ENCODE measurements at places on chromosomes 16 and 17.

GRCh38 chr17:29930409-29931010 is 482 bp upstream of the SSH2 start:
- DNase-seq, result no peak

DNA sequence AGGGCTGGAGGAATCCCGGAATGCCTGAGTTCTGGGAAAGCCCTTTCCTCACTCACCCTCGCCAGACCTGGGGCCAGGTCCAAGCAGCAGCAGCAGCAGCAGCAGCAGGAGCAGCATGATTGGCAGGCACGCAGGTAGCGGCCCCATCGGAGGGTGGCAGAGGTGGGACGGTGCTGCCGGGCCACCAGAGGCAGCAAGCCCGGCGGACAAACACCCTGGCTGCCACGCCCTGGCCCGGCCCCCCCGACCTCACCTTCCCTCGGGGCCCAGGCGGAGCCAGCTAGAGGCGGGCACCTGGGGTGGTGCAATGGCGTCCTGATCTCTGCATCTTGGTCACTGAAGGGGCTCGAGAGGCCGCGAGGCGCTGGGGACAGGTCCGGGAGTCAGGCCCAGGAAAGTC is 122.4 kb downstream of the LAT start:
- no peak for DNase-seq

DNA sequence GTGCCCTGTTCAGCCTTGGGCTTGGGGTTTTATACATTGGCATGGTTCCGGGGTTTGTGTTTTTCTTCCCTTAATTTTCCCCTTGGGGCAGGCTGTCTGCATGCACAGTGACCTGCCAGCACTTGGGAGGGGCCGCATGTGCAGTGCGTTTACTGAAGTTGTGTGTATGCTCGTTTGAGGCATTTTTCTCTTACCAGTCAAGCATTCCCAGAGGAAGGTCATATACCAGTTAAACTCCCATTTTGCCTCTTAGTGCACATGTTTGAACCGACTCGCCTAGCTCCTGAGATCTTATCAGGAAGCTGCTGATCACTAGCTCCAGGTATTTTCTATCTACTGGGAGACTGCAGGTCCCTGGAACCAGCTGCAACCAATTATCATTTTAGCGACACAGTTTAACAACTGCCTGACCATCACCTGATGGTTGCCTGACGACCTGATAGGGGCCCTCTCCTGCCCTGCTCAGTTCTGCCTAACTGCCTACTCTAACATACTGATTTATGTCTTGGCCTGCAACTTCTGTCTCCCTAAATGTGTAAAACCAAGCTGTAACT is 51.4 kb downstream of the MFSD11 start:
- DNase-seq, result no peak

- no peak for DNase-seq
Observed at GRCh38 chr16:48517493-48517892, 92.5 kb downstream of the N4BP1 start.

DNA sequence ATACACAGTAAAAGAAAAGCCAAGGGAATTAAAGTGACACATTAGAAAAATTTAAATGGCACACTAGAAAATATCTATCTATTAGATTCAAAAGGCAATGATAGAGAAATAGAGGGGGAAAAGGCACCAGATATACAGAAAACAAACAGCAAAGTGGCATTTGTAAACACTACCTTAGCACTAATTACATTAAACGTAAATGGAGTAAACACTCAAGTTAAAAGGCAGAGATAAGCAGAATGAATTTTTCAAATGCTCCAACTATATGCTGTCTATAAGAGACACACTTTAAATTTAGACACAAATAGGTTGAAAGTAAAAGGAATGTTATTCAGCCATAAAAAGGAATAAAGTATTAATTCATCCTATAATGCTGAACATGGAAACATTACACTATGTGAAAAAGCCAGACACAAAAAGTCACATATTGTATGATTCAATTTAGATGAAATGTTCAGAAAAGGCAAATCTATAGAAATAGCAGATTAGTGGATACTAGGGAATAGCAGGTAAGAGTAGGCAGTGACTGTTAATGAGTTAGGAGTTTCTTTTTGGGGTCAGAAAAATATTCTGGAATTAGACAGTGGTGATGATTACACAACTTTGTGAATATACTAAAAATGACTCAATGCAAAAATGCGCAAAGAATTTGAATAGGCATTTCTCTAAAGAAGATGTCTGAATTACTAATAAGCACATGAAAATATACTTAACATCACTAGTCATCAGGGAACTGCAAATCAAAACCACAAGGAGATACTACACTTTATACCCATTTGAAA is 92.4 kb downstream of the BRIP1 start:
- no peak for DNase-seq

GRCh38 chr17:40993839-40994238 is at the start of gene KRTAP3-3:
Gene KRTAP3-3 (minus strand): TSS chr17:40994164. CDS start chr17:40994097, 67 bp downstream.
- DNase-seq, result no peak

DNA sequence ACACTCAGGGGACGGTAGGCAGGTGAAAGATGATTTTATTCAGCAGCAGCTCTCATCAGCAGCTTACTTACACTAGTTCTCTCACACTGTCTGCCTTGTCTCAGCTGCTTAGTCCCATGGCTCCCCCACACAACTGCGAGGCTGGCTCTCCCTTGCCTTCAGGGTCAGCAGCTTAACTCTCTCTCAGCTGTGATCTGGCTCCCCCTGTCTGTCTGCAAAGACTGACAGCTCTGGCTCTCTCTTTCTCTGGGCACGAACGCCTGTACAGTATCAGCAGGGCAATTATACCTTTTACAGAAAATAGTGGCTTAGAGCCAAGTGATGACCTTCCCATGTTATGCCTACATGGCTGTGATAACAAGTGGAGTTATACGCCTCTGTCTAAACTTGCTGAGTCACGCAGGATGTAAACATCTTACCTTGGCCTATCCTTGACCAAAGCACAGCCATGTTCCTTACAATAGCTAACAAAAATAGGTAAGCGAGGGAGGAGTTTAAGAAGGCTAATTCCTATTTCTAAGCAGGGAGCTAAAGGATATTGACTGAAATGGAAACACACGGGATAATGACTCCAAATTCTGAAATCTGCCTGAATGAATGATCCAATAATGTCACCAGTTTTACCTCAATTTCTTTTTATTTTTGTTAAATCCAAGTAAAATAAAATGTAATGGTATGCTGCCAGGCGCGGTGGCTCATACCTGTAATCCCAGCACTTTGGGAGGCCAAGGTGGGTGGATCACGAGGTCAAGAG is 1.1 kb upstream of the NDUFAB1 start:
- peak; percentile 35 for DNase-seq

DNA sequence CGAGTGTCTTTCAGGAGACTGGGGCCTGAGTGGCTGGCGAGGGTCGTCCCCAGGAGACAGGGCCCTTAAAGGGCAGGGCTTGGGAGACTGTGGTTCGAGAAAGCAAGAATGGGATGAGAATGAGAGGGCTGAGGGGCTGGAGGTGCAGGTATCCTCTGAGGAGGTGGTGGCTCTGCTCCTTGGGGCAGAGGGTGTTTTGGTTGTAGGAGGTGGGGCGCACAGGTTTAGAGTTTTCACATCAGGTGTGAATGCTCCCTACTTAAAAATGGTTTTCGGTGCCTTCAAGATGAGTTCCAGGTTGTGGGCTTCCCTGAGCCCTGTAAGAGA is 430 bp downstream of the BCAS3 start:
- DNase-seq, result no peak
